ENCODE measurements at places on chromosomes 3 and 15. TPM values are rescaled to one million over a fixed set of nuclear protein-coding genes. Genes with fewer than 3 reads are reported as not detected.

The C2CD4A gene
- not detected for total RNA-seq

The TMEM207 gene
- not detected for total RNA-seq

The COL6A5 gene
- total RNA-seq: not detected

The NR2E3 gene
- not detected for total RNA-seq

The LARP6 gene
- total RNA-seq: 123 TPM

The PLSCR5 gene
- total RNA-seq: not detected

The LSAMP gene
- 4.4 TPM for total RNA-seq

The TRIM59 gene
- 36.0 TPM for total RNA-seq

The IMPG2 gene
- total RNA-seq: 0.60 TPM

The MUC4 gene
- not detected for total RNA-seq

The CYP8B1 gene
- not detected for total RNA-seq

The GOLGA6L4 gene
- total RNA-seq: 5.1 TPM

The ITIH1 gene
- total RNA-seq: not detected

The CACNA1D gene
- 0.48 TPM for total RNA-seq

The LDHAL6B gene
- not detected for total RNA-seq

The REC114 gene
- total RNA-seq: not detected

The CLSTN2 gene
- total RNA-seq: 143 TPM

The ANKUB1 gene
- total RNA-seq: not detected

The COL8A1 gene
- 3,403 TPM for total RNA-seq

The CD86 gene
- total RNA-seq: not detected

The SEMA6D gene
- 12.1 TPM for total RNA-seq

The RARRES1 gene
- 2.4 TPM for total RNA-seq

The ROBO1 gene
- 73.8 TPM for total RNA-seq

The LMAN1L gene
- total RNA-seq: not detected

The SRGAP3 gene
- total RNA-seq: 1.5 TPM

All from osteocyte (in vitro differentiated cells).